ENCODE measurements at places on chromosomes 3 and 15.

GRCh38 chr3:146468234-146468633 is 1.1 kb downstream of the PLSCR2 start:
- peak; percentile 44 for DNase-seq

- DNase-seq, result peak; percentile 47
Measured at GRCh38 chr3:167406876-167407492, 26.9 kb upstream of the ZBBX start.

DNA sequence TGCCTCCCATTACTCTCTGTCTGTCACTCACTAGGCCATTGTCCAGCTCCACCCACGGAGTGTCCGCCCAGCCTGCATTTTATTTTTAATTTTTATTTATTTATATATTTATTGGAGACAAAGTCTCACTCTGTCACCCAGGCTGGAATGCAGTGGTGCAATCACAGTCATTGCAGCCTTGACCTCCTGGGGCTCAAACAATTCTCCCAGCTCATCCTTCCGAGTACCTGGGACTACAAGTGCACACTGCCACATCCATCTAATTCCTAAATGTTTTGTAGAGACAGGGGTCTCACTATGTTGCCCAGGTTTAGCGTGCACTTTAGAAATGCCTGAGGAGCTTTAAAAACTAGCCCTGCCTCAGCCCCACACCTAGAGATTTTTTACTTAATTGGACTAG is 141.5 kb downstream of the LIPC start:
- no peak for DNase-seq

DNA sequence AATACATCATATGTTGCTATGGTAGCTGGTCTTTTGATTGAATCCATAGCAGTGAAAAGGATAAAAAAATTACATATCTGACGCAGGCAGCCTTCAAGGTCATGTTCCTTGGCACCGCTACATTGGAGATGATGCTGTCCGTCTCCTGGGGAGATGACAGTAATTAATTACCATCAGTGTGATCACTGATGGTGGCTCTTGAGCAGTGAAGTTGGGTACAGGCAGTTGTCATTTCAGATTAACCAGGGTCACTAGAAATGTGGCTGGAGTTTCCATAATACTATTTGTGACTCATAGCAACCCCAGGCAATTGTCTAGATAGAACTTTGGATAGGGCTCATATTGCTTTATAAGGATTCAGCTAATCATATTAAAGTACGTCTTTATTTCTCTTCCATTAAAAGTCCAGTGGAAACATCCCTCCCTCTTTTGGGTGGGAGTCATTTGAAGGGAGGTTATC is 136.3 kb downstream of the THSD4 start:
- DNase-seq, result peak; percentile 88
